ENCODE measurements at places on chromosomes 1 and 21. TPM values are rescaled to one million over a fixed set of nuclear protein-coding genes. Genes with fewer than 3 reads are reported as not detected.

Gene PRDM16
- 22.3 TPM for total RNA-seq

Gene ERG
- 0.49 TPM for total RNA-seq

Gene KLHDC8A
- 0.31 TPM for total RNA-seq

Gene CELA3A
- total RNA-seq: 5.9 TPM

DNA sequence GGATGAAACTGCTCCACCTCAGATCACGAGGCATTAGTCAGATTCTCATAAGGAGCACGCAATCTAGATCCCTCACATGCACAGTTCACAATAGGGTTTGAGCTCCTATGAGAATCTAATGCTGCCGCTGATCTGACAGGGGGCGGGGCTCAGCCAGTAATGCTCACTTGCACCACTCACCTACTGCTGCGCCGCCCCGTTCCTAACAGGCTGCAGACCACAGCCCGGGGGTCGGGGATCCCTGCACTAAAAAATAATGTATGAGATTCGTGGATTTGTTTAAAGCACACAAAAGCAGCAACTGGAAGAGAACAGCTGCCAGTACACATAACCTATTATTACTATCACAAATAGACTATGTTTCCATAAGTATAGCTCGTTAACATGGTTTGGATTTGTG is 72.9 kb downstream of the HLCS start:
- H3K27me3 ChIP-seq: no peaks in the 10 kb centered on the region
- H3K27ac ChIP-seq: no peak overlapping the region
- H3K4me1 ChIP-seq: no peaks in the 10 kb centered on the region
- H3K4me3 ChIP-seq: no peak overlapping the region
- no peak for DNase-seq

Gene WDR64
- total RNA-seq: not detected

DNA sequence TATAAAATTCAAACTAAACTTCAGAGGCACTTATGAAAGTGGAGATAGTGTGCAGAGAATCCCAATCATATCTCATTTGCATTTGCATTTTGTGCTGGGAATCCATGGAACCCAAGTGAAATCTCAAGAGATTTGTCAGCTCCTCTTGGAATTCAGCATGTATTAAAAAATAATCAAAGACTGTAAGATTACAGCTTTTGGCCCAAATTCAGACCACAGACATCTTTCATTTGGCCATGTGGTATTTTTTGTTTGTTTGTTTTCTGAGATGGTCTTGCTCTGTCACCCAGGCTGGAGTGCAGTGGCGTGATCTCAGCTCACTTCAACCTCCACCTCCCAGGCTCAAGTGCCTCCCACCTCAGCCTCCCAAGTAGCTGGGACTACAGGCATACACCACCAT is 3.8 kb upstream of the CACYBP start:
- H3K27me3 ChIP-seq: no peaks in the 10 kb centered on the region
- H3K27ac ChIP-seq: no peak overlapping the region
- H3K36me3 ChIP-seq: peaks cover 4% of the 10 kb centered on the region
- H3K4me3 ChIP-seq: no peak overlapping the region
- H3K4me1 ChIP-seq: peaks cover 10% of the 10 kb centered on the region

Gene ATP13A2
- total RNA-seq: 49.9 TPM
